KBM-7 (cell line): ENCODE measurements at places on chromosomes 11 and 22.

GRCh38 chr11:133784359-133784758 is 61.0 kb downstream of the SPATA19 start:
- DNase-seq = no peak

DNA sequence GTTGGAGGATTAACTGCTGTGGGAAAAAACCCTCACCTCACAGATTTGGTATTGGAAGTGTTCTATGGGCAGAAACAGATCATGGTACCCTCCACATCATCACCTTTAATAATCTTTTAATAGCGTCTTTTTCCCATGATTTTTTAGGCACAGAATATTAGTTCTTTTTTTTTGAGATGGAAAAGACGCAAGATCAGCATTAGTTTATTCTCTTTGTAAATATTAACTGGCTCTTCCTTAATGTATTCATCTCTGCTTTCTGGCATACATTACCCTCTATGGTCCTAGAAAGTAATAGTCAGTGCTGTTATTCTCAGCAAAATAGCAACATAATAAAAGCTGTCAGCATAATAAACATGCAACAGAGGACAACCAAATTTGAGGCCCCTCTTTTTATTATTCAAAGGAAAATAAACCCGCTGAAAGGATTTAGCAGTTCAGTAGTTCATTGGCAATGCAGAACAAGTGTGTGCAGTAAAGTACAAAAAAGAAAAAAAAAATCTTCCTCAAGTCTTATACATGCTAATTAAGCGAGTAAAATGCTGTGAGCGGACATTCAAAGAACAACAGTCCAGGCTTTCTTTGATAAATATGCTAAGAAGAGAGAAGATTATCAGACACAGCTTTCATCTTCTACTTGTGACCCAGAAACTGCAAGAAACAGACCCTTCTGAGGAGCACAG is 37.5 kb upstream of the DDI1 start:
- DNase-seq = no peak

DNA sequence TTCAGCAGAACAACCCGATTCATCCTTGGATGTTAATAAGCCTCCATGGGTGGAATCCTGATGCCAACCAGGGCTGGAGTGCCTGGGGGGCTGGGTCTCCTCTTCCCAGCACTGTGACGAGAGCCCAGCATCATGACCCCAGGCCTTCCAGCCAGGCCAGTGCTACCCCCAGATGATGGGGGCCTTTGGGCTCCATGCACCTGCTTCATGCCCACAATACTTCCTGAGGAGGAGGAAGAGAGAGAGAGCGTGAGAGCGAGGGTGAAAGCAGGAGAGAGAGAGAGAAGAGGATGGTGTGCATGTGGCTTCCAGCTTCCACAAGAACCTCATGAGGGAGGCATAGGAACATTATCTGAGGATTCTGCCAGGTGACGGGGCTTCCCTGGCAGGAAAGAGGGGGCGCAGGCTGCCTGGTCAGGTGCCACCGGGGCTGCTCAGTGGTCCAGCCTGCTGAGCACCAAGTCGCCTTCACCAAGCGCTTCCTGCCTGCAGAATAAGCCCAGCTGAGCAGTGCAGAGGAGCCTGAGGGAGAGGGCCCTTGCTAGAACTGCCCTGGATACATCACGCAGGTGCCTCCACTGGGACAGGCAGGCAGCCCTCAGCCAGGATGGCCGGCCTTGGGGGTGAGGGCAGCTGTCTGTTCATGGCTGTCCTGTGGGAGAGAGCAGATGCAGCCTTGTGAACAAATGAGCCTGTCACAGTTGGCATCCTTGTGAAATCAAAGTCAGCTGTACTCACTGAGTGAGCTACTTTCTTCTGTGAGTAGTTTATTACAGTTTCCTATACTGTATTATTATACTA is 243.3 kb upstream of the B3GAT1 start:
- no peak for DNase-seq

GRCh38 chr22:34096770-34097169 is 176.5 kb upstream of the LARGE1 start:
- no peak for DNase-seq

DNA sequence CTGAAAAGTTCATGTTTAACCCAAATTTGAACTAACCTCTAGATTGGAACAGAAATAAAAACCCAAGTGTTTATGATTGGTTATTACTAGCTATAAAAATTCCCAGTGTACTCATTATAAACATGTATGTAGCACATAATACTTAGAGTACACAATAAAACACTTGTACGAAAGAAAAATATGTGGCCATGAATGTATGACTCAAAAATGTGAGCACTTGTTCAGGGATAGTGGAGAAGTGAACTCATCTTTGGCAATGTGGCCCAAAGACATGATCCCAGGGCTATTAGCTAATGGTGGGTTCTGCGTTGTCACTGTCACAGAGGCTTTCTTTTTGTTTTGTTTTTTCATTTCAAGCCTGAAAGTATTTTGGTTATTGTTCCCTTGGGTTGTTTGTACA is 72.0 kb downstream of the PPFIBP2 start:
- DNase-seq = no peak

DNA sequence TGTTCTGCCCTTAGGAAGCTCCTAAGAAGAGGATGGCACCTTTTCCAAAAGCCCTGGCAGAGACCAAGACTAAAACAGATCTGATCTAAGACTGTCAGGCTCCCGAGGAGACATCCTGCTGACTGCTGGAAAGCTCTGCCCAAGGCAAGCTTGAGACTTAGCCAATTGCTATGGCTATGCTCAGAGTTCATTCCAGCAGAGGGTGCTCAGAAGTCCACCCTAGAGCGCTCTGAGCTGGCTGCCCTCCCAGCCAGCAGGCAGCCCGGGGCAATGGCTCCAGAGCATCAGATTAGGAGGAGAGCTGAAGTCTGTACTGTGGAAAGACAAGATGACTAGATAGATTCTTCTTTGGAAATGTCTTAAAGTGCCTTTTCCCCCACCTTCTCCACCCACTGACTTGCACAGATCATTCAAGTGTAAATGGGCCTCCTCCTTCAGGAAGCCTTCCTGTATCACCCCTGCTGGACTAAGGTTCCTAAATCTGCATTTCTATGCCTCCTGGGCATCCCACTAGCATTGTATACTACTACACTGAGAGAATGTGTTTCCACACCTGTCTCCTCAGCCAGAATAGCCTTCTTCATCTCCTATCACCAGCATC is 23.4 kb downstream of the LRRC55 start:
- no peak for DNase-seq

- DNase-seq = peak; percentile 67
Measured at GRCh38 chr11:134231958-134232659, 7.6 kb downstream of the VPS26B start.

- no peak for DNase-seq
Measured at GRCh38 chr11:129141748-129142523, 50.2 kb downstream of the ARHGAP32 start.

- DNase-seq = no peak
Measured at GRCh38 chr11:25766332-25767015, 565.5 kb upstream of the ANO3 start.

DNA sequence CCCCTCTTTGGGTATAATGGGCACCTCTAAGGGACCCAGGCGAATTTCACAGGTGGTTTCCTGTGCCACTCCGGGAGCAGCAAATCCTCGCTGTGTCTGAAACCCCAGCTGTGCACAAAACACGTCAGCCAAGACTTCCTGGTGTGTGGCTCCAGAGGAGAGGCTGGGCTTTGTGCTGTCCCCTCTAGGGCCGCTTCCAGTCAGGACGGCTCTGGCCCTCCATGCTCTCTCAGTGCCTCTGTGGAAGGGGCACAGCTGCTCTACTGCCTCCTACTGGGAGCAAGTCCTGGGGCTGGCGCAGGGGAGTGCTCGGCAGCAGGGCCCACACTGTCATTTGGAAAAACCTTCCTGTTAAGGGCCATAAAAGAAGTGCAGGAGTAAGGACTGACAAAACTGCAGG is 23.7 kb upstream of the ARFGAP3 start:
- DNase-seq = no peak

DNA sequence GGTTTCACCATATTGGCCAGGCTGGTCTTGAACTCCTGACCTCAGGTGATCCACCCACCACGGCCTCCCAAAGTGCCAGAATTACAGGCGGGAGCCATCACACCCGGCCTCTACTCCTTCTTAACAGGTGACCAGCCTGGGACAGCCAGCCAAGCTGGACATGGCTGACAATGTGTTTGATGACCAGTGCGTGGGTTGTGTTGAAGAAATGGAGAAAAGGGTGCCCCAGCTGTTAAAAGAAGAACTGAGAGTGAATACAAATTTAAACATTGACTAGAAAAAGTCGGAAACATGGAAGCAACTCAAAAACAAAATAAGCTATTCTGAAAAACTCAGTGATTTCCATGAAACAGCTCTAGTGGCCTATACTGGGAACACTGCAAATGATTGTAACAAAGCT is 86.5 kb upstream of the CLPB start:
- DNase-seq = no peak

DNA sequence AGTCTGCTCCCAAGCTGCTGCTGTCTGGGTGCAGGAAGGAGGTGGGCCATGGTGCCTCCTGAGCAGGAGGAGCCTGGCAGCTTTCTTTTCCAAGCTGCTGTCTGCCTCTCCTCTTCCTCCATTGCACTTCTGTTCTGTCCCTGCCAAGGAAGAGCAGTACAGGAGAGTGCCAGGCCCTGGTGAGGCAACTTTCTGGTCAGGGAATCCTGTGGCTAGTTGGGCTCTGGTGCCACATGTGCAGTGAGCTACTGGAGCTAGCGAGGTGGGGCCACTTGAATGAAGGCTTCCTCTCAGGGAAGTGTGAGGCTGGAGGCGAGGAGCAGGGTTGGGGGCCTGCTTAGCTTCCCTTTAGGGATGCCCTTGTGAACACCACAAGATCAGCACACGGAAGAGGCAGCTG is 90.0 kb downstream of the TSPAN18 start:
- no peak for DNase-seq

GRCh38 chr11:118535261-118535660 is 4.3 kb downstream of the TMEM25 start:
- DNase-seq = no peak
